Adrenal gland (tissue), 19 donors: ENCODE measurements at places on chromosomes 5 and 9. TPM values are rescaled to one million over a fixed set of nuclear protein-coding genes. Genes with fewer than 3 reads are reported as not detected.
A peak's percentile ranks its signal among the peaks of the same experiment; 100 is the strongest.

PCDHGA10 gene
- 0.64 TPM for polyA plus RNA-seq

GRCh38 chr9:89421595-89421994 lies 76.3 kb downstream of the SEMA4D start:
- H3K4me3 ChIP-seq = no peak overlapping the region
- H3K4me1 ChIP-seq = peaks cover 17% of the 10 kb centered on the region
- no peaks in the 10 kb centered on the region for H3K27me3 ChIP-seq

OTULINL gene
- 5.7 TPM for polyA plus RNA-seq

GRCh38 chr9:114207034-114207810 lies 51.9 kb downstream of the COL27A1 start:
- peak; percentile 44 for DNase-seq
- H3K4me1 ChIP-seq = peaks cover 12% of the 10 kb centered on the region
- H3K4me3 ChIP-seq = no peak overlapping the region
- no peaks in the 10 kb centered on the region for H3K27me3 ChIP-seq
- H3K36me3 ChIP-seq = no peaks in the 10 kb centered on the region
- H3K27ac ChIP-seq = no peak overlapping the region

GRCh38 chr5:129935626-129936025 lies 31.4 kb downstream of the CHSY3 start:
- no peaks in the 10 kb centered on the region for H3K4me1 ChIP-seq
- no peak overlapping the region for H3K27ac ChIP-seq
- H3K27me3 ChIP-seq = no peaks in the 10 kb centered on the region
- no peaks in the 10 kb centered on the region for H3K36me3 ChIP-seq
- DNase-seq = no peak

AP3B1 gene
- polyA plus RNA-seq = 26.7 TPM

GRCh38 chr5:158224253-158224652 lies 365.3 kb upstream of the CLINT1 start:
- H3K36me3 ChIP-seq = no peaks in the 10 kb centered on the region
- H3K27me3 ChIP-seq = no peaks in the 10 kb centered on the region
- peak; percentile 11 for DNase-seq
- no peaks in the 10 kb centered on the region for H3K4me1 ChIP-seq
- no peak overlapping the region for H3K4me3 ChIP-seq

IL4 gene
- polyA plus RNA-seq = not detected

ZDHHC11B gene
- 5.2 TPM for polyA plus RNA-seq

OR1Q1 gene
- not detected for polyA plus RNA-seq

DNA sequence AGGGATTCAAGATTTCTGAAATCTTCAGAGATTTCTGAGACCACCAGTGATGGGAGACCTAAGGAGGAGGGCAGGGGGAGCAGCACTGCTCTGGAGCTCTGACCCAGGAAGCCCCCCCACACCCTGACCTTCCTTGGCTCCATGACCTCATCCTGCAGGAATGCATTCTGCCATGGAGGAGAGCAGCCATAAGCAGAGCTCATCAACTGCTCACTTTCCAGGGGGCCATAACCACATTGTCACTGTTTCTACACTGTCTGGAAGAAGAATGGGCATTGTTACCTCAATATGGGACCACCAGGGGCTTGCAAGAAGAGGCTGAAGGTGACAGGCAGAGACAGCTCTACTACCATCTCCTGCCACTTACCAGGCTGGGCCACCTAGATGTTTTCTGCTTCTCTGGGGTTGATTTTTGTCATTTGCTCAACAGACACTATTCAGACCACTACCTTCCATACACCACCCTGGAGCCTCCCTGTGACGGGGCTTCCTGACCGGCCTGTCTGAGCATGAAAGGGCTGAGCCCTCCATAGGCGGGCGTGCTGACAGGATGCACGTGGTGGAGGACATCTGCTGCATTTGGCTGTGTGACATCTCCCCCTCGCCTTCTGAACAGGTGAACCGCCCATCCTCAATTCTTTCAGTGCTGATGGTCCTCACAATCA lies 2.3 kb upstream of the TSC1 start:
- H3K4me3 ChIP-seq = no peak overlapping the region
- H3K4me1 ChIP-seq = peaks cover 20% of the 10 kb centered on the region
- H3K36me3 ChIP-seq = no peaks in the 10 kb centered on the region
- H3K27ac ChIP-seq = no peak overlapping the region
- no peaks in the 10 kb centered on the region for H3K27me3 ChIP-seq
- DNase-seq = peak; percentile 28

GPR150 gene
- polyA plus RNA-seq = 0.40 TPM

DNAJA1 gene
- 57.8 TPM for polyA plus RNA-seq

- H3K4me1 ChIP-seq = peaks cover 16% of the 10 kb centered on the region
- H3K4me3 ChIP-seq = no peak overlapping the region
- H3K36me3 ChIP-seq = no peaks in the 10 kb centered on the region
- H3K27ac ChIP-seq = no peak overlapping the region
- no peak for DNase-seq
- no peaks in the 10 kb centered on the region for H3K27me3 ChIP-seq
Measured at GRCh38 chr5:137624786-137625349, 111.0 kb downstream of the KLHL3 start.

DNA sequence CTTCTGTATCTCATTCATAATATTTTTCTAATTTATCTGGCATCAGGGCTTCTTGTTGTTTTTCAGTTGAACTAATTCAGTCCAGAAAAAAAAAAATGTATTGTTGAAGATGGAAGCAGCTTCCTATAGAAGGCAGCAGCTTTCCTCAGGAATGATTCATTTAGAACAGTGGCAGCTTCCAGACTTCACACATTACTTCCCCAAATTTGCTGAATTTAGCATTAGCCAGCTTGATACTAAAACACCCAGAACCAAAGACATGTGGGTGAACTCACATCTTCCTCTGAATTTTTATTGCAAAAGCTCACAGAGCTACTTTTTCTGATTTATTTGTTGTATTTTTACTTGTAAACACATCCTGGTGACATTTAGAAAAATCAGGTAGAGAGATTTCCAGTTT lies 53.8 kb downstream of the HCN1 start:
- H3K4me3 ChIP-seq = no peak overlapping the region
- H3K36me3 ChIP-seq = no peaks in the 10 kb centered on the region
- no peaks in the 10 kb centered on the region for H3K4me1 ChIP-seq
- H3K27me3 ChIP-seq = no peaks in the 10 kb centered on the region

DNA sequence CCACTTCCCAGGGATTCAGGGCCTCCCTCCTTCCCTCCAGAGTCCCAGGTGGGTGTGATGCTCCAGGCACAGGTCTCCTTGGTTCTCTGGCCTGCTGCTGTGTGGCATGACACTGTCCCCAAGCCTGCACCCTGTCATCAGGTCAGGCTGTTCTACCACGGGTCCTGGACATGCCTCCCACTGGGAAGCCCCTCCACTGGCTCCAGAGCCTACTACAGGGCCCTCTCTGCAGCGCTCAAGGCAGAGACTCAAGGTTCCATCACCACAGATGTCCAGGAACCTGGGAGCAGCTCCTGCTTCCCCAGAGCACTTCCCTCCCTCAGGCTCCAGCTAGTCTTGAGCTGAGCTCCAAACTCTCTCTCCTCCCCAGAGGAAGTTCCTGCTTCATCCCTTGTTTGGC lies 237.3 kb downstream of the PBX3 start:
- no peak overlapping the region for H3K4me3 ChIP-seq
- H3K27ac ChIP-seq = no peak overlapping the region
- no peaks in the 10 kb centered on the region for H3K27me3 ChIP-seq
- H3K4me1 ChIP-seq = no peaks in the 10 kb centered on the region
- no peaks in the 10 kb centered on the region for H3K36me3 ChIP-seq

DNA sequence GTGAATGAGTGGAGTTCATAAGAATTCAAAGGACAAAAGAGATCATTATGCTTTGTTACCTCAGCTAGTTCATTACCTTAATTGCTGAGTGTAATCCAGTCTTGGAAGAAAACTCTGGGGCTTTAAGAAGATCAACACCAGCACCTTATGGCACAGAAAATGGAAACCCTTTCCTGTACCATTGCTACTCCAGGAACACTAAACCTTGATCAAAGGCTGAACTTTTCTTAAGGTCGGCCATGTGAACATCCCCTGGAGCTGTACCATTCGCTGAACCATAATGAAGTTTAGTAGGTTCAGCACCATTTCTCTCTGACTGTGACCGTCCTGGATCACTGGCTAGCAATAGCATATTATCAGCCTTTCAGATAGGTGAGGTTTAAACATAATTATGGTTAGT lies 97.4 kb downstream of the PBX3 start:
- H3K27me3 ChIP-seq = no peaks in the 10 kb centered on the region
- no peak for DNase-seq
- H3K4me3 ChIP-seq = no peak overlapping the region
- peak overlapping the region; percentile 67 for H3K27ac ChIP-seq
